Small intestine (tissue), 16 donors: ENCODE measurements at places on chromosomes 11 and 22. TPM values are rescaled to one million over a fixed set of nuclear protein-coding genes. Genes with fewer than 3 reads are reported as not detected.

Gene FOLR3
- polyA plus RNA-seq: 0.84 TPM

Gene PGGHG
- polyA plus RNA-seq: 127 TPM

GRCh38 chr11:121071846-121072450, 29.1 kb upstream of the TECTA start:
- DNase-seq: no peak
- no peaks in the 10 kb centered on the region for H3K27me3 ChIP-seq
- no peaks in the 10 kb centered on the region for H3K4me1 ChIP-seq
- H3K27ac ChIP-seq: no peak overlapping the region
- no peak overlapping the region for H3K4me3 ChIP-seq

DNA sequence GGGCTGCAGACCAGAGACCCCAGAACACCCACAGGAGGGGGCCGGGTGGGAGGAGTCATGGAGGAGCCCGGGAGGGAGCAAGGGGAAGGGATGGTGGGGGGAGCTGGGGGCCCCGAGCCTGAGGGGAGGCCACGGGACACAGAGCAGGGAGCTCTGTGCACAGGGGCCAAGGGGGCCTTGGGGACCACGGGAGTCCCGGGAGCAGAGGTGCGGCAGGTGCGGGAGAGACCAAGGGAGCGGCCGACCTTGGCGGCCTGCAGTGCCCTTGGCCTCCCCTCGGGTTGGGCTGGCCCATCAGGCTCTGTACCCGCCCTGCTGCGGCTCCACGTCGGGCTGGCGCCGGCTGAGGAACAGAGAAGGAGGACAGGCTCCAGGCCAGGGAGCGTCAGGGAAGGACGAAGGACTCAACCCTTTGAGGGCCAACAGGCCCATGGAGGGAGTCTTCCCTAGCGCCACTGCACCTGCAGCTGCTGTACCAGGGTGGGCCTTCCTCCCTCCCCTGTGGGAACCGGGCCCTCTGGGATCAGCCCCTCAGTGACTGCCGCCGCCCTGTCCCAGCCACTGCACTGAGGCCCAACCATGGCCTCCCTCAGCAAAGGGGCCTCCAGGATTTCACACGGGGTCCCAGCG, 17.8 kb upstream of the BRSK2 start:
- DNase-seq: no peak
- H3K27ac ChIP-seq: no peak overlapping the region
- no peak overlapping the region for H3K4me3 ChIP-seq
- H3K27me3 ChIP-seq: no peaks in the 10 kb centered on the region
- no peaks in the 10 kb centered on the region for H3K36me3 ChIP-seq
- no peaks in the 10 kb centered on the region for H3K4me1 ChIP-seq

DNA sequence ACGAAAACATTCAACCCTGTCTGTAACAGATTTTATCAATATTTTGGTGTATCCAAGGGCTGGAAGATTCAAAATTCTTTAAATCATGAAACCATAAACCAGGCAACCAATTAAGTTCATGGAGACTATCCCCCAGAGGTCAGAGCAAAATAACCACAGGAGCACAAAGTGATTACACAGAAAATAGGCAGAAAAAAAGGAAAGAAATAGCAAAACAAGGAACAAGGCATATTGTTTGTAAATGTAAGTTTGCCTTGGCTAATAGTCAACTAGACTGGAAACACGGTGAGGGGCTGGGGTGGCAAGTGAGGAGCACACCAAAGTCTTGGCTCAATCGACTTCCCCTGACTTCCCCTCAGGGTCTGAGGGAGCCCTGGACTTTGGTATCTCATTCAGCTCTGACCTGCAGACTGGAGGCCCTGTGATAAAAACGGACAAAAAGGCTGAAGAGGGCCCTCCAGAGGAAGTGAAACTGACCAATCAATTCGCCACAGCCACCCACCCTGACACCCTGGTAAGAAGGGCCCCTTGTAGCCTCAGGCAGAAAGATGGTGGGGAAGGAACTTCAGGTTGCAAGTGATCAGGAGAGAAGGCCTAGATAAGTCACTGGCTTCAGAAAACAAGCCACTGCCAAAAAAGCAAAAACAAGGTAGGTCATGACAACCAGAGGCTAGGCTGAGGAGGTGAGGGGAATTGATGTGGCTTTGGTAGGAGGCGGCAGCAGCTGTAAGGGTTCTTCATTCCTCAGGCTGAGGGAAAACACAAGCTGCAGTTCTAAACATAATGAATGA, 1.8 kb downstream of the SIK3 start:
- no peak overlapping the region for H3K27ac ChIP-seq
- peaks cover 2% of the 10 kb centered on the region for H3K36me3 ChIP-seq
- peaks cover 33% of the 10 kb centered on the region for H3K4me1 ChIP-seq
- DNase-seq: peak; percentile 66
- no peaks in the 10 kb centered on the region for H3K27me3 ChIP-seq
- peak overlapping the region; percentile 16 for H3K4me3 ChIP-seq

DNA sequence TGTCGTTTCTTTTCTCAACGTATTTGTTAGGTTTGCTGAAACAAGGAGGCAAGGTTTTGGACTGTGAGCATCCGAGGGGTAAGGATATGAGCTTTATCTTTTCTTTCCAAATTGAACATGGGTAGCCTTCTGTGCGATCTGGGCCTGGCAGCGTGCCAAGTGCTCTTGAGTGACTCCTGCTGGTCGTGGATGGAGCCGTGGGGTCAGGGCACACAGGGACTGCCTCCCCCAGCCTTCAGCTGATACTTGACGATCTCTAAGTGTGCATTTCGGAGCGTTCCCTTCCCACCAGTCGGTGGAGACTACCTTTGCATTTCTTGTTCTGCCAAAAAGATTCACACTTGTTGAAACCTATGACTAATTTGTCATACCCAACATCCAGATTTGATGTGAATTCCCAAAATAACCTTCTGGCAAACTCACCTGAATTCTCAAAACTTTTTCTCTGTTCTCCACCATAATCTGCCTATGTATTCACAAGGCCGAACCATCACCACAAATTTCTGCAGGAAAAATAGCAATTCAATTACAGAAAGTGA, 40.1 kb upstream of the CLMP start:
- no peaks in the 10 kb centered on the region for H3K27me3 ChIP-seq
- no peak overlapping the region for H3K27ac ChIP-seq
- peaks cover 36% of the 10 kb centered on the region for H3K4me1 ChIP-seq
- no peak for DNase-seq
- H3K36me3 ChIP-seq: no peaks in the 10 kb centered on the region
- no peak overlapping the region for H3K4me3 ChIP-seq

GRCh38 chr22:32751065-32751767, 50.3 kb upstream of the TIMP3 start:
- no peaks in the 10 kb centered on the region for H3K27me3 ChIP-seq
- no peak overlapping the region for H3K27ac ChIP-seq
- H3K36me3 ChIP-seq: no peaks in the 10 kb centered on the region
- no peak overlapping the region for H3K4me3 ChIP-seq
- H3K4me1 ChIP-seq: peaks cover 25% of the 10 kb centered on the region
- DNase-seq: no peak

Gene FREY1
- 0.19 TPM for polyA plus RNA-seq

Gene NAP1L4
- 85.0 TPM for polyA plus RNA-seq

Gene PANX2
- polyA plus RNA-seq: 0.36 TPM

DNA sequence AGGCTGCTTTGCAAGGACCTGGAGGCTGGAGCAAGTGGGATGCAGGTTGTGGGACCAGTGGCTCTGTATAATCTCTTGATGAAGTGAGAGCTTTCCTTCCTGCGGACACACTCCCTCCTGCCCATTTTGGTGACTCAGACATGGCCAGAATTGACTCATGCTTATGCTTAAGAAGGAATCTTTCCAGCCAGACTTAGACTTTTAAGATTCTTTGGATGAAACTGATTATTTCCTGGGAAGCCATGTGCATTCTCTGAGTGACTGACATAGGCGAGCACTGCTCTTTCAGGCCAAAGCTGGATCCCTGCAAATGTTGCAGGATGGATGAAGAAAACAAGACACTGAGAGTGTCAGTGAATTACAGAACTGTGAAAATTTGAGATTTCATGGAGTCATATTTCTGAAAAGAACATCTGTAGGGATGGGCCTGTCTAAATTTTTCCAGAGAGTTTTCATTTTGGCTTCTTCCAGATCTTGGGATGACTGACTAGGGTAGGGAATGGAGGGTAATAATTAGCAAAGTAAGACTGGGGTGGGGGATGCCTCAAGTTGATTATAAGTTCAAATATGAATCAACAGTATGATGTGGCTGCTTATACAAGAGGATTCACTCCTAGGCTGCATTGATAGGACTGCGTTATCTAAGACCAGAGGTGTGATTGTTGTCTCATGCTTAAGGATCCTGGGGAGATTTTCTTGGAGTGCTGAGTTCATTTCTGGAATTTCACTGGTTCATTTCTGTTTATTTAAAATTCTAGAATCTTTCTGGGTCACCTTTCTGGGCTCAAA, 195.8 kb downstream of the HIPK3 start:
- H3K36me3 ChIP-seq: no peaks in the 10 kb centered on the region
- peaks cover 2% of the 10 kb centered on the region for H3K27me3 ChIP-seq
- H3K27ac ChIP-seq: no peak overlapping the region
- H3K4me3 ChIP-seq: no peak overlapping the region
- no peaks in the 10 kb centered on the region for H3K4me1 ChIP-seq

Gene DDT
- polyA plus RNA-seq: 876 TPM

- H3K27ac ChIP-seq: no peak overlapping the region
- H3K4me1 ChIP-seq: no peaks in the 10 kb centered on the region
- H3K36me3 ChIP-seq: no peaks in the 10 kb centered on the region
- no peak for DNase-seq
- no peak overlapping the region for H3K4me3 ChIP-seq
These were observed 124.3 kb downstream of the DBX1 start for GRCh38 chr11:20035701-20036601.

Gene TTC28
- 1.1 TPM for polyA plus RNA-seq

DNA sequence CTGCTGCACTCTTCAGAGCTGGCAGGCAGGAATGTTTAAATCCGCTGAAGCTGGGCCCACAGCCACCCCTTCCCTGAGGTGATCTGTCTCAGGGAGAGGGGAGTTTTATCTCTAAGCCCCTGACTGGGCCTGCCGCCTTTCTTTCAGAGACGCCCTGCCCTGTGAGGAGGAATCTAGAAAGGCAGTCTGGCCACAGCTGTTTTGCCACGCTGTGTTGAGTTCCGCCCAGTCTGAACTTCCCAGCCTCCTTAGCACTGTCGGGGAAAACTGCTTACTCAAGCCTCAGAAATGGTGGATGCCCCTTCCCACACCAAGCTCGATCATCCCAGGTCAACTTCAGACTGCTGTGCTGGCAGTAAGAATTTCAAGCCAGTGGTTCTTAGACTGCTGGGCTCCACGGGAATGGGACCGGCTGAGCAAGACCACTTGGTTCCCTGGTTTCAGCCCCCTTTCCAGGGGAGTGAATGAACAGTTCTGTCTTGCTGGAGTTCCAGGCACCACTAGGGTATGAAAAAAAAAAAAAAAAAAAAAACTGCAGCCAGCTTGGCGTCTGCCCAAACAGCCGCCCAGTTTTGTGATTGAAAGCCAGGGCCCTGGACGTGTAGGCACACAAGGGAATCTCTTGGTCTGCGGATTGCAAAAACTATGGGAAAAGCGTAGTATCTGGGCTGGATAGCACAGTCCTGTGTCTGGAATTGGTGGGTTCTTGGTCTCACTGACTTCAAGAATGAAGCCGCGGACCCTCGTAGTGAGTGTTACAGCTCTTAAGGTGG, 127.4 kb downstream of the SPON1 start:
- no peaks in the 10 kb centered on the region for H3K27me3 ChIP-seq
- no peaks in the 10 kb centered on the region for H3K36me3 ChIP-seq
- no peak overlapping the region for H3K4me3 ChIP-seq
- H3K4me1 ChIP-seq: no peaks in the 10 kb centered on the region
- no peak overlapping the region for H3K27ac ChIP-seq

Gene IL10RA
- 4.3 TPM for polyA plus RNA-seq

DNA sequence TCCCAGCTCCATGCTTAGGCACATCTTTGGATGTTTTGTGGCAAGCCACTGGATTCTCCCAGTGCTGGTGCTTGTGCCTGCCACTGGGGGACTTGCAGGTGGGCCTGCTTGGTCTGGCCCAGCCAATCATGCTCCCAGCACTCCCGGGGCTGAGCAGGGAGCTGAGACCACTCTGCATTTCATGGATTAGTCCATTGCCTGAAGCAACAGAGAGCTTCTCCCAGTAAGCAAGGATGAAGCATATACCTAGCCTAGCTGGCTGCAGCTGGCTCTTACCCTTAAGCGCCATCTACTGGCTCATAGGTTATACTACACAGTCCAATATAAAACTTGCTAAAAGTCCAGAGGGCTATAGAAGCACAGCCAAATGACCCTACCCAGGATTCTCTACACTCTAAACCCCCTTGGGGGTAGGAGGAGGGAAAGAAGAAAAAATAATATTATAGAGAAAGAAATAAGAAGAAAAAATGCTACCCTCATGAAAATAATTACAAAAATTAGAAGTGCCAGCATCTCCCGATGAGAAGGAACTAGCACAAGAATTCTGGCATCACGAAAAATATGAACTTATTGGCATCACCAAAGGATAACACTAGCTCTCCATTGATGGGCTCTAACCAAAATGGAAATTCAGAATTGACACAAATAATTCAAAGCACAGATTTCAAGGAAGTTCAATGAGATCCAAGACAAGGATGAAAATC, 275.3 kb downstream of the C11orf87 start:
- H3K27me3 ChIP-seq: no peaks in the 10 kb centered on the region
- peak; percentile 5 for DNase-seq
- H3K36me3 ChIP-seq: no peaks in the 10 kb centered on the region
- H3K27ac ChIP-seq: no peak overlapping the region
- no peak overlapping the region for H3K4me3 ChIP-seq

DNA sequence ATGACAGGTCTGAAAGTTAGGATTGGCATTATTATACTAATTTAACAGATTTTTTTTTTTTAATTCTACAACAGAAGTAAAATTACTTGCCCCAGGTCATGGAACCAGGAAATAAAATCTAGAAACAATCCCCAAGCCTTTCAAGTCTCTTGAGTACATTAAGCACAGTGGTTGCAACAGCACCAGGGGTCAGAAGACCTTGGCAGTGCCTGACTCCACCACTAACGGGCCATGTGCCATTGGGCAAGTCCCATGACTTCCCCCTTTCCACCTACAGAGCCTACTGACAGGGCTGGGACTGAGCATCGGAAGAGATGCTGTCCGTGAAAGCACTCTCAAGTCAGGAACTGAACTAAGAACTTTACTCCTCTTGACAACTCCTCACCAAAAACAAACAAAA, 98.6 kb upstream of the AKIP1 start:
- H3K4me1 ChIP-seq: peaks cover 12% of the 10 kb centered on the region
- DNase-seq: no peak
- H3K36me3 ChIP-seq: no peaks in the 10 kb centered on the region
- no peaks in the 10 kb centered on the region for H3K27me3 ChIP-seq

- H3K4me3 ChIP-seq: no peak overlapping the region
- peak; percentile 63 for DNase-seq
- H3K36me3 ChIP-seq: no peaks in the 10 kb centered on the region
- H3K27ac ChIP-seq: no peak overlapping the region
These were observed 682.6 kb downstream of the KCNA4 start for GRCh38 chr11:29333993-29334775.

- DNase-seq: no peak
- no peaks in the 10 kb centered on the region for H3K27me3 ChIP-seq
- H3K4me1 ChIP-seq: peaks cover 5% of the 10 kb centered on the region
- no peaks in the 10 kb centered on the region for H3K36me3 ChIP-seq
These were observed 44.3 kb downstream of the EIF3F start for GRCh38 chr11:8031248-8032115.

Gene VEGFB
- 36.5 TPM for polyA plus RNA-seq

Gene ADM
- polyA plus RNA-seq: 27.7 TPM

GRCh38 chr11:34397811-34398210, 40.0 kb upstream of the ABTB2 start:
- no peak overlapping the region for H3K27ac ChIP-seq
- no peaks in the 10 kb centered on the region for H3K27me3 ChIP-seq
- no peaks in the 10 kb centered on the region for H3K36me3 ChIP-seq
- no peak overlapping the region for H3K4me3 ChIP-seq
- DNase-seq: no peak

GRCh38 chr11:47881145-47881544, 33.0 kb upstream of the NUP160 start:
- H3K27me3 ChIP-seq: no peaks in the 10 kb centered on the region
- DNase-seq: no peak
